Fibroblast of upper back skin (primary cell): ENCODE measurements at places on chromosomes 3 and 15.
A peak's percentile ranks its signal among the peaks of the same experiment; 100 is the strongest.

DNA sequence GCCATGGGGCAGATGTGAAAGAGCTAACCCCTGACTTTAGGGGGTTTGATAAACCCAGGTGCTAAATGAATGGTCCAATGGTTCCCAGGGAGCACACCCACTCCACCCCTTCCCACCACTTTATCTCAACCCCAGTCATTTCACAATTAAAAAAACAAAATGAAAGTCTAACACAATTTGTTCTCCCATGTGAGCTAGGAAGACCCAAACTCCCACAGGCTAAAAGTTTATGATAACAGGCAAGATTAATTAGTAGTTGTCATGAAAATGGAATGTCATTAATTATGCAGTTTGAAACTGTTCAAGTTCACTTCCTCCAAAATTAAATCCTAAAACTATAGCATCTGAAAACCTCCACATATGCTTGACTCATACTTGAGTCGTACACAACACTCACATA is 63.3 kb upstream of the TPM1 start:
- DNase-seq: peak; percentile 41

GRCh38 chr3:182782149-182782548 is 11.2 kb upstream of the ATP11B start:
- DNase-seq: no peak

GRCh38 chr3:122602011-122602710 is 24.7 kb downstream of the PARP15 start:
- no peak for DNase-seq

GRCh38 chr15:66620744-66621344 is 55.0 kb upstream of the LCTL start:
- no peak for DNase-seq
